Activated CD4-positive, alpha-beta T cell treated with anti-CD3 and anti-CD28 coated beads for 24 hours (primary cell): ENCODE measurements at places on chromosomes 3 and 15.

GRCh38 chr15:74202452-74203401, at the start of gene STRA6:
TSS of gene STRA6 (minus strand) at chr15:74202787. CDS start at chr15:74202267, 520 bp downstream.
- DNase-seq: no peak

DNA sequence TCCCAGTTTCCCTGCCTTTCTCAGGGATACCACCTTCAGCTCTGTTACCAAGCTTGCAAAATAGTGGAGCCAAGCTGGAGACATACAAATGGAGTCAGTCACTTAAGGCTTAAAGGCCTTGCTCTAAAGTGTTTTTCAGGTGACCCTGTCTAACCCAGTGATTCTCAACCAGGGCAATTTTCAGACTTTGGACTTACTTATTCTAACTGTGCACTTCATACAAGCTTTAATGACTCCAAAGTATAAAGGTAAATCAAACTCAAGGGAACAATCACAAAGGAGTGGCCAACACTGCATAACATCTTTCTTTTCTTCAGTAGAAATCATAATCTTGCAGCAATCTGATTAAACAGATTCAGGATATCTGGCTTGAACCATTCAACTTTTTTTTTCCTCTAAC, 9.4 kb downstream of the ANO10 start:
- no peak for DNase-seq

GRCh38 chr3:184549796-184550577, 11.6 kb upstream of the EPHB3 start:
- no peak for DNase-seq

GRCh38 chr15:95162069-95162468, 930.7 kb downstream of the MCTP2 start:
- no peak for DNase-seq

DNA sequence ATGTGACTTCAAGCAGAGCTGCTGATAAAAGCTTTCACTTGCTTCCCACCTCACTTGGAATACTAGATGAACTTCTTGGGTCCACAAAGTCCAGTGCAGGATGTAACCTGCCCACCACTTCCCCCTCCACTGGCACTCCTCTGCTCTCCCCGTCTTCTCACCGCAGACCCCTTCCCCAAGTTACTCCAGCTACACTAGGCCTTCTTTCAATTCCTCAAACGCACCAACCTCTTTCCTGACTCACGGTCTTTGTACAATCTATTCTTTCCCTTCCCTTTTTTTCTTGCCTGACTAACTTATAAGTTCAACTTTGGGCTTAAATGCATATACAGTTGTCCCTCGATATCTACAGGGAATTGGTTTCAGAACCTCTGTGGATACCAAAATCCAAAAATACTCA, 5.2 kb upstream of the ATP13A3 start:
- no peak for DNase-seq

GRCh38 chr15:93030430-93031102, 58.4 kb downstream of the RGMA start:
- DNase-seq: peak; percentile 42

DNA sequence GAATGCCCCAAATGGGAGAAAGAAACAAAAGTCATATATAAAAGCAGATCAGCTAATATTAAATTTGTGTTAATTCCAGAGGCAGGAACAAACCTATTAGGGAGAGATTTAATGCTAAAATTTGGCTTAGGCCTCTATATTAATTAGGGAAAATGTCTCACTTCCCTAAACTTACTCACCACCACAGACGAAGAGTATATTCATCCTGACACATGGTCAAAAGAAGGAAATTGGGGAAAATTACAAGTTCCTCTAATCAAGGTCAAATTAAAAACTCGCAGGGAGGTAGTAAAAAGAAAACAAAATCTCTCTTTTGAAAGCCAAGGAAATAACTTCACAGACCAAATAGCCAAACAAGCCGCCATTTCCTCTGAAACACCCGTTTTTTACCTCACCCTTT, 32.2 kb downstream of the GRM2 start:
- no peak for DNase-seq

GRCh38 chr15:57945616-57946015, 119.9 kb downstream of the ALDH1A2 start:
- DNase-seq: no peak

DNA sequence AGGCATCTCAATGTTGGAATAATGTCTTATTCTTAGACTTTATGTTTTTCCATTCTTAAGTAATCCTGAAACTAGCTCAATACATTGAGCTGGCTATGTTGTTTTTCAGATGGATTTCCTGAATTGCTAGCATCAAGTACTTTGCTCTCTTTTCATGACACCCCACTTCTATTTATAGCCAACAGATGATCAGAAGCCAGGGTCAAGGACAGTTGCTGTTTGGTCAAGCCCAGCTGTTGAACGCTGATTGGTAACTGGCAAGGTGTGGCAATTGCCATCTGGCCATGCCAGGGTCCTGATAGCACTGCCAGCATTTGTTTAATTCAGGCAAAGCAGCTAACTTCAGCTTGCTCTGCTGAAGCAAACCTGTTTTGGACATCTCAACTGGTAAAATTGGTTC, 46.2 kb upstream of the PLCL2 start:
- no peak for DNase-seq

DNA sequence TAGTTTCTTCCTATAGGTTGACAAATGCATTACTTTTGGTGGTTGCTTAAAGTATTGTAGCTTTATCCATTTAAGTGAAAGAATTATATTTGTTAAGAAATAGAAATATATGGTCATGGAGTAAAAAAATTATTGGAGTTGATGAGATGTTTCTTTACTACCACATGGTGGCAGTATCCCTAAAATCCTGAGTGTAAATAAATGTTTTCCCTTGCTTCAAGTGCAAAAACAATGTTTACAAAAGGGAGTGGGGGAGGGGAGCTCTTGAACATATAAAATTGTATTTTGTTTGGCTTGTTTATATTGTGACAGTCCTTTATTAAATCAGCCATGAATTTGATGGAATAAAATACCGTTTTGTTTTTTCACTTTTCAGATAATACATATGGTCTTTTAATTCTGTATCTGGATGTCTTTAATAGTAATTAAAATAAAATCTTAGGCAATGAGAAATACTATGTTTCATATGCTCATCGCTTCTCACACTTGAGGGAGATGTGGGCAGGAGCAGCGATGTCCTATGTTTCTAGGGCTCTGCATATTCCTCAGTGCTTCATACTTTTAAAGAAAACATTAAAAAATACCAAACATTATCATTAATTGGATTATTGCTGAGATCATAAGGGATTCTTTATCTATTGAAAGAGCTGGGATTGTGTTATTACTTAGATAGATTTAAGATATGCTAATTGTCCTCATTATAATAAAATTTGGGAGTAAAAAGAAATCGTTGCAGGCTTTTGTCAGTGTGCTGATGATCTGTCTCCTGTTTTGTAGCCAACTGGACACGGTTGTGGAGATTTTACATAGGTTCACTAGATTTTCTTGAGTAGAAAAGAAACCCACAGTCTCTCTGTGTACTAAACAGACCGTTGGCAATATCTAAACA, 349.7 kb downstream of the TUSC7 start:
- DNase-seq: no peak

- no peak for DNase-seq
Measured at GRCh38 chr15:31136016-31136415, 34.5 kb upstream of the TRPM1 start.

- DNase-seq: no peak
Measured at GRCh38 chr15:100158356-100158755, 183.4 kb downstream of the ADAMTS17 start.

DNA sequence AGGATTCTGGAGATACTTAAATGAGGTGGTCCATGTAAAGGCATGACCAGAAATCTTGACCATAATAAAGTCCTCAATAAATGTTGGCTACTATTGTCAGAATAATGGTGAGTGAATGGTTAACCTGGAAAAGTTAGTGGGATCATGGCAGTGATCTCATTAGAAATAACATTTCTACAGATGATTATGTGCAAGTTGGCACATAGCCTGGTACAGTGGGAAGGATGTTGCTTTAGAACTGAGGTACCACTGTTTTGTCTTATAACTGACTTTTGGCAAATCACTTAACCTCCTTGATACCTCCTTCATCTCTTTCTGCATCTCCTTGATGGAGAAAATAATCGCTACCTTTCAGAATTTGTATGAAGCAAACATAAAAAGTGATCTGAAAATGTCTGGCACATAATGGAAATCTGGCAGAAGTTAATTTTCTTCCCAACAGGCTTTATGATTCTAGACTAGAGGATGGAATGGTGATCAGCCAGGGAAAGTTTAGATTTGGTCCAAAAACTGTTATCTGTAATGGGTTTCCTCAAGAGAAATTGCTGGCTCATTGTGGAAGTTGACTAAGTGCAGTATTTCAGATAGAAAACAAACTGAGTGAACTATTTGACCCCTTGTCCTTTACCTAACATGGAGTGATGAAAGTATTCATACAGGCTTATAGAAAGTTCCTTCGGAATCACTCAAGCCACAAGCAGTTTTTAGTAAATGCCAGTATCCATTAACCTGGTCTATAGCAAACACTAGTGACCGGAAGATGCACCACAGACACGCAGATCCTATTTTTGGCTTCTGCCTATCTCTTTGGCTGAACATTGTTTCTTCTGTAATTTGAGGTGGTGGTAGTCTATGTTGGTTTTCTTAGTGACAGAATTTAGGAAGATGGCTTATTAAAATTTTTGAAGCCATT, 449.6 kb upstream of the TGFBR2 start:
- no peak for DNase-seq

GRCh38 chr3:66348704-66349103, 127.9 kb downstream of the SLC25A26 start:
- DNase-seq: no peak

GRCh38 chr3:175857666-175858270, 998.6 kb downstream of the NAALADL2 start:
- DNase-seq: no peak

GRCh38 chr3:55742022-55742831, 255.1 kb upstream of the WNT5A start:
- no peak for DNase-seq

- no peak for DNase-seq
Measured at GRCh38 chr3:185961675-185962232, 23.9 kb upstream of the TRA2B start.

GRCh38 chr15:100818927-100819326, 60.7 kb upstream of the ALDH1A3 start:
- no peak for DNase-seq

GRCh38 chr3:8494327-8494726, 7.3 kb upstream of the LMCD1 start:
- no peak for DNase-seq

GRCh38 chr3:135896613-135897012, 68.9 kb upstream of the PPP2R3A start:
- DNase-seq: no peak

DNA sequence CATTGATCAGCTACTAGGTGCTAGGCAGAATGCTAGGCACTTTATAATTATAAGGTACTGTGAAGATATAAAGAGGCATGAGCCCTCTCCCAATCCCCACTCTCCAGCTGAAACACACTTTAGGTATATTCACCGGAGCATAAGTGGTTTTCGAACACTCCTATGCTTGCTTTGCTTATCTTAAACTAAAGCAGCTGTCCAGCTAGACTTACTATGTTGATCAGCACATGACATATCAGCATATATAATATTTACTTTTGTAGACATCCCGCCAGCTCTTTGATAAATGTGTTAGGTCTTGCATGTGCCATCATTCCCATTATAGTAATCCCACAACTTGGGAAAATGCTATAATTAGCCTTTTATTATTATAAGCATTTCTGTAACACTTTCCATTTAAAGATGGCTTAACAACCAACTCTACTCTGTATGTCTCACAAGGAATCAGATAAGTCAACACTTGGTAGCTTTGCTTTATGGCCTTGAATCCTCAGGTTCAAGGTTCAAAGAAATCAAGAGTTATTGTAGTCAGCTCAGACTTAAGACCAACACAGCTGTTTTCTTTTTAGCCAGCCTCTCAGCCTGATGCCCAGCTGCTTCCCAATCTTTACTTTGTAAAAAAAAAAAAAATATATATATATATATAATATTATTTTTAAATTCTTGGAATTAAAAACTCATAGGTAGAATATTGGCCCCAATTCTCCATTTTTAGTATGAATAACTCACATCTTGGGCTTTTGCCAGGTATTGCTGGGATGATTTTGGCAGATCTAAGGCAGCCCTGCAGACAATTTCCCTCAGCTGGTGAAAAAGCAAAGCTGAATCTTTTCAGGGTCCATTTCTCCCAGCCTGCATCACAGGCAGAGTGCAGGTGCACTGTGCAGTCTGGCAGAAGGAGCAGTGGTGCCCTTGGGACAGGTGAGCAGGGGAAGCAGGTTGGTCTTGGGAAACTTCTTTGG, 104.2 kb downstream of the THRB start:
- DNase-seq: no peak

- DNase-seq: no peak
Measured at GRCh38 chr3:4270720-4271119, 32.4 kb upstream of the SETMAR start.

DNA sequence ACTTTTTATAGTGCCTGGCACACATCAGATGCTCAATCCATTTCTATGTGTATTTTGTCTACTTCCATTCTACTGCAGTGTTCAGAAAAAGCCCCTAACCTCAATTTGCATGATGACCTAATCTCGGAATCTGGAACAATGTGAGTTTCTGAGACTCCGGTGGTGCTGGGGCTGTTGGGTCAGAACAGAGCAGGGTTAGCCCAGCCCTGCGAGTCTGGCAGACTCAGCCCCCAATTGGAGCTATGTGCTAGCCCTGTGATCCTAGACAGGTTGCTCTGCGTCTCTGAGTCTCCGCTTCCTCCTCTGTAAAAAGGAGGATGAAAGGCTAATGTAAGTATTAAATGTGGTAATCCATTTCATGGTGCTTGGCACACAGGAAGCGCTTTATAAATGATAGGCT, 95.0 kb upstream of the ICE2 start:
- no peak for DNase-seq

DNA sequence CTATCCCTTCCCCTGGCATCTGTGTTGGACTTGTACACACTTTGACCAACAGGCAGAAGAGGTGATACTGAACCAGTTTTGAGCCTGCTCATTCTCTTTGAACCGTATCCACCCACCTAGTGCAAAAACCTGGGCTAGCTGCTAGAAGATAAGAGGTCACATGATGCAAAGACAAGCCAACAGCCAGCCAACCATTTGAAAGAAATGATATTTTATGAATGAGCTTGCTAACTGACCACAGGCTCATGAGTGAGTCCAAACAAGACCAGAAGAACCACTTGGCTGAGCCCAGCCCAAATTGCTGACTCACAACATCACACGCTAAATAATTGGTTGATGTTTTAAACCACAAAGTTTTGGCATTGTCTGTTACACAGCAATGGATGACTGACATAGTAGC, 74.0 kb upstream of the CTNNB1 start:
- DNase-seq: no peak

- DNase-seq: no peak
Measured at GRCh38 chr3:187954873-187955586, 198.9 kb upstream of the LPP start.

- DNase-seq: no peak
Measured at GRCh38 chr3:13221491-13222061, 148.3 kb upstream of the IQSEC1 start.

- no peak for DNase-seq
Measured at GRCh38 chr3:125481786-125482185, 38.2 kb downstream of the SNX4 start.

DNA sequence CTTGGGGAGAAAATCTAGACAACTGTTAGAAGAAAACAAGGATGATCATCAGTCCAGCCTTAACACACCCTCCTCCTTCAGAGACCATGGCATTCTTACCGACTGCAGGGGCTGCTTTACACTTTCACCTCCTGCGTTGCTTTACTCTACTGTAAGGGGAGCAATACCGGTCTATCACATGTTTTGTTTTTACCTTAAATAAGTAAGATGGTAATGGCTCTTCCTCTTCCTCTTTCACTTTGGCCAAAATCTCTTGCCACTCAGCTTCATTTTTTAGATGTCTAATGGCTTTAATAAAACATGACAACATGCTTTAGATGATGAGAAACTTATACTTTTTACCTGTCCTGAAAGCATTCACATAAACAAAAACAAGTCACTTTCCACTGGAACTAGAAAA, 33.4 kb upstream of the STIMATE start:
- no peak for DNase-seq
